Forelimb muscle (tissue), 1 donor: ENCODE measurements at places on chromosomes 7 and 10.

- DNase-seq: no peak
These were observed 2.9 kb downstream of the CYTH3 start for GRCh38 chr7:6269527-6269926.

DNA sequence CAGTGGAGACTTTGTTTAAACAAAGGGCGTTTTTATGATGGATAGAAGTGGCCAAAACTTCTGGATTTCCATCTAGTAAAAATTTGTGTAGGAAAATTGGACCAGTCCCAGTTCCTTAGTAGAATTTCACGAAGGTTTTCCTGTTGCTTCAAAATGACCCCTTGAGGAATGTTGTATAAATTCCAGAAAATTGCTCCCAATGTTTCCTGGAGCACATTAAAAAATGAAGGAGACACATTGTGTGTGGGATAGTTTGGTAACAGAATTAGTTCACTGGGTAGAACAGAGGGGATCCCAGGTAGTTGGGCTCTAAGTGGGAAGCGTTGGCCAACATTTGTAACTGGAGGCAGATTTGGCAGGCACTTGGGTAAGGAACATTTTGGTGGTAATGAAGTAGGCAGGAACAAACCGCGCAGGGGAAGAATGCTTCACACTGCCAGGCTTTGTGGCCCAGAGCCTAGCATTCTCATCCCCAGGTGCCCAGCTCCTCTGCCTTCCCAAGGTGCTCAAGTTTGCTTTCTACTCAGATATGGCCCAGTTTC, 758.6 kb downstream of the AUTS2 start:
- peak; percentile 55 for DNase-seq

- DNase-seq: no peak
These were observed 463.2 kb downstream of the GALNT17 start for GRCh38 chr7:71595176-71595575.

DNA sequence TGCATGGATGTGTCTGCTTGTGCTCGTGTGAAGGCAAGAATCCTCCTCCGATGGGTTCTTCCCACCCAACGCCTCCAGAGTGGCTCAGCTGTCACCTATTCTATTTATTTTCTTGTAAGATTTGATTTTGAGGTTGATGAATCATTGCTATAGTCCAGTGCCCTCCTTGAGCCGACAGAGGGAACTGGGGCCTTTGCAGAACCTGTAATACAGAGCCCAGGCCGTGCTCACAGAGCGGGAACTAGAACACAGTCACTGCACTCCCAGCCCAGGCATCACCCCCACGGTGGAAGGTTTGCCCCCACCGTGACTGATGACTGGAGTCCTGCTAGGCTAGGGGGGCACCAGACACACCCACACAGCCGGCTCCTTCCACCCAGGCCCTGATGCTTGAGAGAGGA, 2.0 kb downstream of the RARRES2 start:
- DNase-seq: no peak

GRCh38 chr10:104049504-104050250, 36.0 kb downstream of the COL17A1 start:
- DNase-seq: no peak

DNA sequence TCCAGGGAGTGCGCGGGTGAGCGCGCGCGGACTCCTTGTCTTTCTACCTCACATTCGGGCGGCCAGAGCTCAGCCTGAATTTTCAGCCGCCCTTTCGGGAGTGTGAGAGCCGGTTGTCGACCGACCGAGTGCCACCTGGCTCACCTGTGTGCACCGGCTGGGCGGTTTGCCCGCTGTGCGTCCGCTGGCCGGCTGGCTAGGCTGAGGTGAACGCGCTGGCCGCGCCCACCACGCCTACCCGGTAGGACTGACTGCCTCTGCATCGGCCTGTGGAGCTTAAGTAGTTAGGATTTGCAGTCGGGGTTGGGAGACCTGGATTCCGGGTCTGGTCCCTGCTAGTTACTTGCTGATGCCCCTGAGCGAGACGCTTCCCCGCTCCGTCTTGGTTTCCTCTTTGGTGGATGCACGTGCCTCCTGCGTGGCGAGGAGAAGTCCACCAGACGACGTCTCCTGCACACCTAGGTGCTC, 553 bp downstream of the TSPAN15 start:
- DNase-seq: no peak

DNA sequence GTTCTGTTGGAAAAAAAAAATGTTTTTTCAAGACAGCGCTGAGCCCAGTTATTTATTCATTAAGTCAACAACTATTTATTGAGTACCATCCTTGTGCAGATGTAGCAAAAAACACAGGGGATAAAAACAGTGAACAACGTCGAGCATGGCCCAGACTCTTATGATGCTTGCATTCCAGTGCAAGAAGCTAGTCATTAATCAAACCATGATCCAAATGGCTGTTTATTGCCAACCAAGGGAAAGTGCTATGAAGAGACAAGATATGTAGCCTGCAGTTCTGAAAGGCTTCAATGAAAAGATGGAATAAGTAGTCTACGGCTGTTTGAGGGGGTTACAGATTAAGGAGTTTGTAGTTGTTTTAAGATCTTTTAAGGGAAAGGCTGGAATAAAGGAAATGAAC, 262.3 kb downstream of the NEBL start:
- no peak for DNase-seq

- no peak for DNase-seq
These were observed 37.7 kb upstream of the HABP2 start for GRCh38 chr10:113515161-113515560.

- DNase-seq: no peak
These were observed 156.9 kb upstream of the PCBD1 start for GRCh38 chr10:71045204-71045809.

DNA sequence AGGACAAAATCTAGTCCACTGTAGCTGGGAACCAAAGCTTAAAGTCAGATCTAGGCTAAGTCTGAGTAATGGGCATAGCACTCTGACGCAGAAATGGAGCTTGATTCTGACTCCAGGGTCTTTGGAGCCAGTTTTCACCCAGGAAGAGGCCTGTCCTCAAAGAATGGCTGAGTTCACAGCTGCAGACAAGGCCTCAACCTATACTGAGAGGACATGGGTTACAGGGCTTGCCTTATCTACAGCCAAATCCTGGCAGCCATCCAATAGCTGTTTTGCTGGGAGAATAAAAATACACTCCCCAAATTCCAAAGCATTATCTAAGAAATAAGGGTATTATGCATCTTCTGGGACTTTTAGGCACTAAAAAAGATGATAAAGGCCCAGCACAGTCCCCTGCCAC, 154.8 kb downstream of the RAPGEF5 start:
- DNase-seq: no peak

- DNase-seq: no peak
These were observed 1.5 kb downstream of the DOCK4 start for GRCh38 chr7:112204499-112205342.

GRCh38 chr10:27241010-27241651, 534 bp upstream of the ACBD5 start:
- DNase-seq: no peak

- no peak for DNase-seq
These were observed 29.7 kb upstream of the SCIN start for GRCh38 chr7:12540850-12541249.

DNA sequence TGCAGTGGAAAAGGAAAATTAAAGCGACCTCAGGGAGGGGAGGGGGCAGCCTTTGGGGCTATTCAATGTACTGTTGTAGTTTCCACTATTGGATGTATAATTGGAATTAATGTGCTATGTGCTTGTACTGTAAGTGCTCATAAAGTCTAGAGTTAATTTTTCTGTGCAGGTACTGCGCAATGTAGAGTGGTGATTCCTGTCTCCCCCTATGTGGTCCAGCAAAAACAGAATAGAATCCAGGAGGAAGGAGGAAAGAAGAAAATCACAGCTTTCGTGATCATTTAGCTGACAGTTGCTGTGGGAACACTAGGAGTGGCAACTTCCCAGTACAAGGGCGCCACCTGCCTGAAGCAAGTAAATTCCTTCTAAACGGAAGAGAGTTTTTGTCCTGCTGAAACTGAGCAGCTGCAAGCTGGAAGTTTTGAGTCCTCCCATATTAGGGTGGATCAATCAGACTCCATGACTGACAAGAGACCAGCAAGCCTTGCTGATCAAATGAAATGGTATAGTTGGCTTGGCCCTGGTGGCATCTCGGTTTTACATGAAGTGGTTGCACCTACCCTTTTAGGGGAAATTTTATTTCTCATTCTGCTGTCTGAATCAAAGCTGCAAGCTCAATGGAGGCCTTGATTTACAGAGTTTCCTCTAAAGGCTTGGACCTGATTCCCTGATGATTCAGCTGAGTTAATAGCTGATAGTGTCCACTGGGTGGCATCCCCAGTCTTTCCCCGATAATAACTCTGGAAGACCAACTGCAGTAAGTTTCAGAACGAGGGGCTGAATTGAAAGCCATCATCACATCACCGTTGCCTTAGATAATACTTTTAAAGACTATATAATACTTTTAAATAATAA, 299.8 kb downstream of the HGF start:
- peak; percentile 48 for DNase-seq

DNA sequence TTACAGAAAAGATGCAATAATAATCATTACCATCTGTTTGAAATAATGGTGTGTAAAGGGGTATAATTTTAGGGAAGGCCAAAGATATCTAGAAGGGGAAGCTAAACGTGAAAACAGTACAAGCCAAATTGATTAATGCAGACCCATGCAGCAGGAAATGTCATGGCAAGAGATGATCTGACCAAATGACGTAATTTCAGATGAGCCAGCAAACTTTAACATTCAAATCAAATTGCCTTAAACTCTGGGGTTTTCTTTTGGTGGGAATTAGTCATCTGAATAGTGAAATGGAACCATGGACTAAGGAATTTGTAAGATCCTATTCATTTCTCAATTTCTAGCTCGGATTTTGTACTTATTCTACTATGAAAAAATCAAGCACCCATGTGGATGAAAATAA, 21.4 kb upstream of the SCIN start:
- no peak for DNase-seq

DNA sequence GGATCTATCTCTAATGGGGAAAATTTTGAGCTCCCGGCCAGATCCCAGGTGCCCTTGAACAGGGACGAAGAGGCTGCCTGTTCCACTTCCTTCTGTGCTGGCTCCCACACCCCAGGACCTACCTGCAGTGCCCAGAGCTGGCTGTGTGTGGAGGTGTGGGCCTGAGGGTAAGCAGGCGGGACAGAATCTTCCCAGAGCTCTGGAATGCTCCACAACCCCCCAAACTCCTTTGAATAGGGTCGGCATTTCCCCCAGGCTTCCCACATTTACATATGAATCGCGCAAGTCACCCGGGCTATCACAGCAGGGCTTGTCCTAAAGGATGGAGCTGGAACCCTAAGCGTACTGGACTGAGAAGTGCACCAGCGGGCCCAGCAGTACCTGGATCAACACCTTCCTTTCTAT, 95.9 kb downstream of the DNMBP start:
- no peak for DNase-seq

DNA sequence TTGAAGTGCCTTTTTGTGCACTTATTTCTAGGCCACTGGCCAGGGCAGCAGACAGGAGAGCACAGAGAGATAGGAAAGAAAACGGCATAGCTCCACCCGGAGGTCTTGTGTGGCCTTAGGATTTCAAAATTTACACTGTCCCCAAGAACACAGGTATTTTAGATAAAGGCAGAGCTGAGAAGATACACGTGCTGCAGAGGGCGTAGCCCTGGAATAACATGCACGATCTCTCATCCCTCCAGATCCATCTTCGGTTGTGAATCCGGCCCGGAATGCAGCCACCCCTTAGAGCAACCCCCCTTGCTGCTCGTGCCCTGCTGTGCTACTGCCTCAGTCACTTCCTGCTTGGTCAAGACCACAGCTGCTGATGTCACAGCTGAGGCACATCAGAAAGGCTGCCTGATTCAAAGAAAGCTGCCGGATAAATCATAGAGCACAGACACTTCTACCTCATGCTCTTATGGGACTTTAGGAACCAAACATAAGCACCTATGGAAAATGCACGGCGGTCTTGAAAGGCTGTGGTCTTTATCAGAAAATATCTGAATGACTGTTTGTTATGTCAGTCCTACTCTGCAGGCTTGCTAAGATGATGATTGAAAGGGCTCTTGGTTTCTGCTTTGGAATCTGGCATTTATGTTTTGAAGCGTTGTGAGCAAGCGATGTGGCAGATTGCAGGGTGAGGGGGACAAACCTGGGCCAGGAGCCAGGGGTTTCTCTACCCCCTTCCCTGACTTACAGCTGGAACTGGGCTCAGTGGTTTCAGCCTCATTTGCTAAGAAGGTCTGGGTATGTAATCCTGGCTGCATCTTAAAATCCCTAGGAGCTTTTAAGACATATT, 152.0 kb downstream of the SVIL start:
- DNase-seq: no peak

DNA sequence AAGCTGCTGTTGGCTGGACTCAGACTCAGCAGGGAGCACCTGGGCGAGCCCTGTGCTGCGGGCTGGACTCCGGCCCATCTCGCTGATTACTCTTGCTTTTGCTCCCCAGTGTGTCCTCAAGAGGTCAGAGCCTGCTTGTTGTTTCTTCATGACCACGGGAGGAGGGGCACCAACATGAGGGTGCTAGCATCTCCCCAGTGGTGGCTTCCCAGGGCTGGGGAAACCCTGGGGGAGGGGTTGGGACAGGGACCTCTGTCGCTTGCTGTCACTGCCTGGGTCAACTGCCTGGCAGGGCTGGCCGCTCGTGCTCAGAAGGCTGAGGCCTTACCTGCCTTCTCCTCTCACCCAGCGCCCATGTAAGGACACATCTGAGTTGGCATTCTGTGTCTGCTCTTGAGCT, 152.3 kb upstream of the SHH start:
- DNase-seq: no peak
